Stimulated activated CD8-positive, alpha-beta memory T cell treated with anti-CD3 and anti-CD28 coated beads, Interleukin-4, amount 100 ng/mL, for 1 hour (primary cell): ENCODE measurements at places on chromosomes 16 and 17.

- DNase-seq: no peak
Measured at GRCh38 chr17:66593116-66593515, 241.8 kb upstream of the CACNG5 start.

- DNase-seq: no peak
Measured at GRCh38 chr17:35372846-35373533, 431 bp downstream of the SLFN11 start.

DNA sequence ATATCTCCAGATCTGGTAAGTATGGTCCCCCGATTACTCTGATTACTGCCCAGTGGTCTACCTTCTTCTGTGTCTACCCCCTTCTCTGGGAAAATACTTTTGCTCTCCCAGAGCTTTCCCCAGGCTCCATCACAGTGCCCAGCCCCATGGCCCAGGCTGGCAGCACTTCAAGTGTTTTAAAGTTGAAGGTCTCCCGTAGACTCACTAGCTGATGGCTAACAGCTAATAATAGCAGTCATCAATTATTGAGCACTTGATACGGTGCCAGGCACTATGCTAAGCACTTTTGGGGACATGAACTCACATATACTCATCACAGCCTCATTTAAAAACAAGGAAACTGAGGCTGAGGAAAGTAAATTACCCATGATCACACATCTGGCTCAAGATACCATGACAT is 33.4 kb downstream of the DCUN1D3 start:
- DNase-seq: no peak

DNA sequence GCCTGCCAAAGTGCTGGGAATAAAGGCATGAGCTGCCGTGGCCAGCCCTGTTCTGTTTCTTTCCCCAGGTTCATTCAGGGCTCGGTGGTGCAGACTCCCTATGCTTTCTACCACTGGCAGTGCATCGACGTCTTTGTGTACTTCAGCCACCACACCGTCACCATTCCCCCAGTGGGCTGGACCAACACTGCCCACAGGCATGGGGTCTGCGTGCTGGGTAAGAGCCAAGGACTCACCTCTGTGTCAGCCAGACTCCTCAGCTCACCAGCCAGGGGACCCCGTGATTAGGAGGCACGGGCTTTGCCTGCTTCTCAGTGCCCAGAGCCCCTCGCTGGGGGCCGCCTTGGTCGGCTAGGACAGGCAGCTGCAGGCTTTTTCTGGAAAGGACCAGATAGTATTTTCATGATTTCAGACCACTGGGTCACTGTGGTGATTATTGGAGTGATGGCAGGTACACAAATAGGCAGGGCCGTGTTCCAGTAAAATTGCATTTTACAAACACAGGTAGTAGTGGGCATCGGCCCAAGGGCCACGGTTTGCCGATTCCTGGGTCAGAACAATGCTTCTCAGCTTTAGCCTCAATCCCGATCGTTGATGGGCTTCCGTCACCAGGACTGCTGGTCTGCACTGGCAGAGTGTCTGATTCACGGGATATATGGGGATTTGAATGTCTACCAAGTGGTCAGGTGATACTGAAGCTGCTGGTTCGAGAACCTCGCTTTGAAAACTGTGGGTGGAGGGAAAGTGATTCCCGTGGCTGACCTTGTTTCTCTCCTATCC is 5.0 kb downstream of the ENGASE start:
- DNase-seq: no peak

GRCh38 chr16:29009050-29009837 is 24.4 kb downstream of the LAT start:
- no peak for DNase-seq

- no peak for DNase-seq
Measured at GRCh38 chr17:80152081-80152702, 5.3 kb upstream of the EIF4A3 start.

DNA sequence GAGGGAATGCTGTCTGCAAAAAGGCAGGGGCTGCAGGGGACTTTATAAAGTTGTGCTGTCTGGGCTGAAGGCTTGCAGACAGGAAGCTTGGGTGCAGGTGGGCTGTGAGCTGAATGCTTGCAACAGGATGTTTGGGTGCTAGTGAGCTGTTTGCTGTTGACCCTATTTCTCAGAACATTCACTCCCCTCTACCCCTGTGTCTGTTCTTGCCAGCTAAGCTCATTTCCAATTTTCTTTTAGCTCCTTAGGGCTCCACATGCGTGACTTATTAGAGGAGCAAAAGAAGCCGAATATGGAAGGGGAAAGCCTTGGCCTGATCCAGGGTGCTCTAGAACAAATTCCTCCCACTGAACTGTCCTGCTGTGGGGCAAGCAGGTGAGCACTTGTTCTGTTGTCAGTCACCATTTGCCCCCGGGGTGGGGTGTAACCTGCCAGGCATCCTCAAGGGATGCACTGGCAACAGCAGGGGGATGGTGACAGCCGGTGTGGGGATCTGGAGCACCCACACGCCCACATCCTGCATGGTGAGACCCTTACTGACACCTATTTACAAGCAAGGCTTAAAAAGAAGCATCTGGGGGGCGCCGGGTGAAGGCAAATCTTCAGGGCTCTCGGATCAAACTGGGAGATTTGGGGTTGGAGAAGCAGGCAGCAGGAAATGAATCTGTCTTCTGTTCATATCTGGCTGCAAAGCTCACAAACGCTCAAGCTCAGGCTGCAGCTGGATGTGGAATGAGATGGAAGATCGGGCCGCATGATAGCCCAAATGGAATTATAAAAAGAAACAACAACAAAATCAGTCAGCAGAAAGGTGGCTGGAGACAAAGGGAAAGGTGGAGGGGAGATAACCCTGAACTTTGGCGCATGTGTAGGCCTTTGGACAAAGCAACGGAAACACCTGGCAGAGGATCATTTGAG is 21.1 kb upstream of the NUP93 start:
- no peak for DNase-seq

GRCh38 chr16:85853547-85854545 is 45.1 kb upstream of the IRF8 start:
- DNase-seq: no peak

GRCh38 chr16:67948015-67948414 is 4.1 kb upstream of the LCAT start:
- no peak for DNase-seq

GRCh38 chr17:81287741-81288430 is 7.2 kb downstream of the SLC38A10 start:
- no peak for DNase-seq

- no peak for DNase-seq
Measured at GRCh38 chr16:2687531-2688308, 5.4 kb downstream of the KCTD5 start.

GRCh38 chr17:81241648-81242420 is 2.7 kb downstream of the NDUFAF8 start:
- no peak for DNase-seq

DNA sequence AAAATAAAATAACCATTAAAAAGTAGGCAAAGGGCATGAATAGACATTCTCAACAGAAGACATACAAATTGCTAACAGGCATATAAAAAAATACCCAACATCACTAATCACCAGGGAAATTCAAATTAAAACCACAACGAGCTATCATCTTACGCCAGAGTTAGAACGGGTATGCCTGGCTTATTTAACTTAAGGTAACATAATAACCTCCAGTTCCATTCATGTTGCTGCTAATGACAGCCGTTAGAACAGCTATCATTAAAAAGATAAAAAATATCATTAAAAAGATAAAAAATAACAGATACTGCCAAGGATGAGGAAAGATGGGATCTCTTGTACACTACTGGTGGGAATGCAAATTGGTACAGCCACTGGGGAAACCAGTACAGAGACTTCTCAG is 89.3 kb downstream of the GAS7 start:
- DNase-seq: no peak

DNA sequence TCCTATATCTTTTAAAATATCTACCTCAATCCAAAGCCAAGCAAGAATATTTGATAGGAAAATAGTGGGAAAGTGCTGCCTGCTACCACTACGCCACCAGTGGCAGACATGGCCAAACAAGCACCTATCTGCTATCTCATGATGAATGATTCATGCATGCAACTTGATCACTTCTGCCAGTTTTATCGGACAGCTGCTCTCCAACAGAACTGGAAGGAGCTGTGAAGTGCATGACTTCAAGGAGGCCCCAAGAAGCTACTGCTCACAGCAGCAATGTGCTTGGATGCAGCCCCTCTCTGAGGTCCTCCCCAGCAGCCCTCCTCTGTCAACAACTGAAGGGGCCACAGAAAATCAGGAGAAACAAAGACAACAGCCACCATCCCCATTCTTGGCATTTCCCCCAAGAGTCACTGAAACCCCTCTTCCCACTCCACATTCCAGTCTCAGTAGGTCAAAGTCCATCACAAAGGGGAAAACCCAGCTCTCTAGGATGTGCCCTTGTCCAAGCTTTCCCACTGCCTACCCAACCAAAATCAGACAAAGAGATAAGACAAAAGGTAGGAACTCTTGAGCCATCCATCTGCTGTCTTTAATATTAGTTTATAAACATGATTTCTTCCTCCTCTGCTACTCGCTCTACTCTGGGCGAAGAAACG is 215.3 kb downstream of the C16orf78 start:
- DNase-seq: no peak

- DNase-seq: no peak
Measured at GRCh38 chr17:45656527-45657181, 127.5 kb upstream of the CRHR1 start.

DNA sequence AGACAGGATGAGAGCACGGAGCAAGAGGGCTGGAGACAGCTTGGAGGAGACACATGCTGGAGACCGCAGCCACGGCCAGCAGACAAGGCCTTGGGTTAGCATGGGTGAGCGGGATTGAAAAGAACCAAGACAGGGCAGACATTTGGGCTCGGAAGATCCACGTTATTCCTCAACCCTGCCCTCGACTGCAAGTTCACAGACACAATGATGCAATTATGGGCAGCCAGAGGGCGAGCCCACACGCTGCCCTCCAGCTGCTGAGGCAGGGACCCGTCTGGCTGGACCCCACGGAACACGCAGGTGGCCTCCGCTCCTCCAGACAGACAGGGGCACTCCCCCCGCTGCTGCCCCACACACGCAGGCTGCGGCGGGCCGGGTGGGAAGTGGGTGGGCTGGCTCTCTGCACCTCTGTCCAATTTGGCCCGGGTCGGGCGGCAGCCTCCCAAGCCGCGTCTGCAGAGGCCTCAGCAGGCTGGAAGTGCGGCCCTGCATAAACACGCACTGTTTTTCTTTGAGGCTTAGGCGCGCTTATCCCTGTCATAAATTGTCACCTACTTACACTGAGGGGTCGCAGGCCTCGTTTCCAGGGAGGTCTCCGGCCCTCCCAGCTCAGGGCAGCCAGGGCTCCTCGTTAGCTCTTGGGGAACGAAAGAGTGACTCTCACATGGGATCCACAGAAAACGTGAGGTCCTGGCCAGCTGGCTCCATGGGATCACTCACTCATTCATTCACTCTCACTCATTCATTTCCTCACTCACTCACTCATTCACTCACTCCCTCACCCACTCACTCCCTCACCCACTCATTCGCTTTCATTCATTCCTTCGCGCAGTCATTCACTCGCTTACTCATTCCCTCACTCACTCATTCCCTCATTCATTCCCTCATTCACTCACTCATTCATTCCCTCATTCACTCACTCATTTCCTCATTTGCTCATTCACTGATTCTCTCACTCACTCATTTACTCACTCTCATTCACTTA is 303.9 kb downstream of the C16orf95 start:
- DNase-seq: no peak

- DNase-seq: no peak
Measured at GRCh38 chr16:83733301-83733700, 74.5 kb upstream of the HSBP1 start.

GRCh38 chr16:80981103-80981502 is 25.6 kb downstream of the CMC2 start:
- DNase-seq: no peak

DNA sequence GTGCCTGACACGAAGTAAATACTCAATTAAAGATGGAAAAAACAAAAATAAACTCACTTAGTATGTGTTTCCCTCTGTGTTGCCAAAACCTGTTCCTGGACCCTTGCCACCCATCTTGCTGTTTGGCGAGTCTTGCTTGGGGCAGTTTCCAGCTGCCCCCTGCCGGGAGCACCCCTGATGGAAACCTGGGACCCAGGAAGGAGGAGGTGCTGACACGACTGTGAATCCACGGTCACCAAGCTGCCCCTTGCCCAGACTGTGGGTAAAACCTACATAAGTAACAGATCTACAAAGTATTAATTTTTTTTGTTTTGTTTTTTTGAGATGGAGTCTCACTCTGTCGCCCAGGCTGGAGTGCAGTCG is 50.1 kb upstream of the SIAH1 start:
- no peak for DNase-seq

GRCh38 chr16:70395345-70395901 is 43.5 kb downstream of the ST3GAL2 start:
- peak; percentile 31 for DNase-seq
